Stimulated activated CD8-positive, alpha-beta memory T cell treated with anti-CD3 and anti-CD28 coated beads, Interleukin-7, amount 100 ng/mL, for 1 hour (primary cell): ENCODE measurements at places on chromosomes 5 and 9.
A peak's percentile ranks its signal among the peaks of the same experiment; 100 is the strongest.

GRCh38 chr5:95956021-95956899 lies 5.4 kb downstream of the ELL2 start:
- no peak for DNase-seq

DNA sequence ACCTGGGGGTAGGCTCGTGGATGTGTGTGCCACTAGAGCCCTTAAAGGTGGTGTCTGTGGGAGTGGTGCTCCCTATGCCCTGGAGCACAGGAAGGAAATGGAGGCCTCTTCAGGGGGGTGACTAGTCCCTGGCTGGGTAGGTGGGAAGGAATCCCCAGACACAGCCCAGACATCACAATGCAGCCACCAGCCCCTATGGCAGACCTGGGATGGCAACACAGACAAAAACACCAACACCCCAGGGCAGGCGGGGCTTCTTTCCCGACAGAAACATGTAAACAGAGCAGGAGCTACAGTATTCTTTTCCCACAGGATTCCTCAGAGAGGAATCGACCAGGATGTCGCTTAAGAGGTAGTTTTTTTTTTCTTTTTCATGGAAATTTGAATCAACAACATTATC lies 10.4 kb upstream of the NR5A1 start:
- no peak for DNase-seq

GRCh38 chr9:115226152-115226551 lies 108.2 kb upstream of the TNC start:
- DNase-seq = no peak

DNA sequence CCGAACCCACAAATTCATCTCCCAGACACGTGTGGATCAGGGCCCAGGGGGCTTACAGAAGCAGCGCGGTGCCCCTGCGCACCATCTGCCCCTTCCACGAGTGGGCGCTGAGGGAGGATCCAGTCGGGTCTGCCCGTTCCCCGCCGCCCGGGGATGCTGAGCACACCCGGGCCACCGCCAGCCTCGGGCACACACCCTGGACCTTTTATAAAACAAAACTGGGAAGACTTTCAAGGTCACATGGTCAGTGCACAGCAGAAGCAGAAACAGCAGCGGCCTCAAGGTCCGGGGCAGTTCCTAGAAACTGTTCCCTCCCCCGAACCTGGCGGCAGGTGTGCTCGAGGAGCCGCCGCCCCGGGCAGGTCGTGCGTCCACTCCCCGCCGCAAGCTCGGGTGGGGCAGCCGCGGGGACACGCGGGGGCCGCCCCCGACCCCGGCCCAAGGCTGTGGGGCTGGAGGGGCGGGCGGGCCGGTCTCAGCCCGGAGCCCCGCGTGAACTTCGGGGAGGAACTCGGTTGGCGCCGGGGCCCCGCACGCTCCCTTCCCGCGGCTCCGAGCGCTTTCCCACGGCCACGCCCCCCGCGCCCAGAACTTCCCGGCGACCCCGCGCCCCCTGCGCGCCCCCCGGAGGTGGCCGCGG lies 633 bp upstream of the PPP1R26 start:
- DNase-seq = no peak

- no peak for DNase-seq
Measured at GRCh38 chr5:173294673-173295320, 33.4 kb downstream of the STC2 start.

- DNase-seq = no peak
Measured at GRCh38 chr5:83645936-83646335, 74.7 kb downstream of the HAPLN1 start.

GRCh38 chr5:154097031-154097430 lies 58.3 kb downstream of the MFAP3 start:
- DNase-seq = no peak

DNA sequence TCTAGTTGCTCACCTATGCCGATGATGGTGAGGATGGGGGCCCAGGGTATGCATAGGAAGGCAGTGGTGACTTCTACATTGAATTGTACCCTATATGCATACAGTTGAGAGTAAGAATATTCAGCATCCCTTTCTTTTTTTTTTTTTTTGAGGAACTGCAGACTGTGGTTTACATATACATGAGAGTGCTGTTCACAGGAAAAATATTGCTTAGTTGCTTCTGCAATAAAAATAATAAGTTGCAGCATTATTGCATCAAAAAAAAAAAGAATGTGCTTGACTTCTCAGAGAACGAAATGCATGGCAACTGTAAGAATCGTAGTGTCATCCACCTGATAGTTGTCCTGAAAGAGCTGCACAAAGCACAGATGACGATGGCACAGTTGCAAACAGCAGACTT lies 52.8 kb downstream of the PTCD2 start:
- DNase-seq = no peak

- DNase-seq = no peak
Measured at GRCh38 chr5:74275171-74275992, 365.1 kb downstream of the ENC1 start.

- no peak for DNase-seq
Measured at GRCh38 chr9:137113385-137114159, 961 bp downstream of the DPP7 start.

GRCh38 chr5:158731014-158731413 lies 368.7 kb downstream of the EBF1 start:
- DNase-seq = no peak

DNA sequence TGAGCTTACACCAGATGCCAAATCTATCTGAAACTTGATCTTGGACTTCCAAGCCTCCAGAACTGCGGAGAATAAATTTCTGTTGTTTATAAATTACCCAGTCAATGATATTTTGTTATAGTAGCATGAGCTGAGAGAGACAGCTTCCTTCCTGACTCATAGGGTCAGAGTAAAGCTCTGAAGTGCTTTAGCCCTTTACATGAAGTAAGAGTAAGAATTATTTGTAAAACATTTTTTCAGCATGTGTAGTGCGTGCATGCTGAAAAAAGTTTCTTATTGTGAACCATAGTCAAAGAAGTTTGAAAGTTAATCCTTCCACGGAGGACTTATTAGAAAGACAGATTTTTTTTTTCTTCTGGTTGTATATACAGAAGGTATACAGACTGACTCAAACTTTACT lies 172.4 kb downstream of the DMRT2 start:
- no peak for DNase-seq

DNA sequence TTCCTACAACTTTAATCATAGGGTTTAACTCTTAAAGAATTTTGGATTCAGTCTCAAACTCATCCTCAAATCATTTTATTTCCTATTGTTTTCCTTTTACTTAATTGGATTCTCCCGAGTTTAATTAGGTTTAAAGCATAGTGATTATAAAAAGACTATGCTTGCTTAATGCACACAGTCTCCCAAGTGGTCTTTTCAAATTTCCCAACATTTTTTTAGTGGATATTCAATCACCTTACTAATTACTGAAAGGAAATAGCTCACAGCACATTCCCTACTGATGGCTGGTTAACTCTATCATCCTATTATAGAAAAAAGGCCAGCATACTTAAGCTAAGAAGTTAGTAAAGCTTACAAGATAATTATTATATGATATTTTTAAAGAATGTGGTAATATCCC lies 170.6 kb downstream of the PRDM9 start:
- no peak for DNase-seq

- DNase-seq = no peak
Measured at GRCh38 chr5:39891376-39891775, 466.6 kb upstream of the DAB2 start.

GRCh38 chr9:91220491-91221135 lies 141.1 kb downstream of the AUH start:
- DNase-seq = no peak

DNA sequence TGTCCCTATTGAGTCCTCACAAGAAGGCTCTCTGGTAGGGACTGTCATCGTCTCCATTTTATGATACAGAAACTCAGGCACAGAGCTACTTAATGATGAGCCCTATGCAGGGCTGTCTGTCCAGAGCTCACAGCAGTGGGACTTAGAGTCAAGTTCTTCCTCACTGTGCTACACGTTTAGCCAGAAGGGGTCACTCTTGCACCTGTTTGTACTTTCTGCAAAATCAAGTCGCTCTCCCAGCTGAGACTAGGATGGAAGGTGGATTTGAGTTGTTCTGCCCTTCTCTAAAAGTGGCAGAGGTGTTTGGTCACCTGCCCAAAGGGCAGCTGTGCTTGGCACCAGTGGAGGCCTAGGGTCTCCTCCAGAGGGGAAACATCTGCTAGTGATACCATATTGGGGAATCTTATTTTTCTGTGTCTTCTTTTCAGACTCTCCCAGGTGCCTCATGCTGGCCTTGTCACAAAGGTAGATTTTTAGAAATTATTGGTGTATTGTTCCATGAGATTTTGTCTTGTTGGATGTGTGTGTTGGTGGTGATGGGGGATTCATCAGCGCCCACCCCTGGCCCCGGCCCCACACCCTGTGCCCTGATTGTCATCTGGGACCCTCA lies 104.2 kb downstream of the PPARGC1B start:
- DNase-seq = peak; percentile 5

- DNase-seq = peak; percentile 57
Measured at GRCh38 chr5:442335-443238, at the start of gene EXOC3. EXOC3 (plus strand) TSS chr5:443176; CDS start chr5:446206, 3,030 bp downstream.

GRCh38 chr9:137423514-137424291 lies 510 bp downstream of the NOXA1 start:
- no peak for DNase-seq

DNA sequence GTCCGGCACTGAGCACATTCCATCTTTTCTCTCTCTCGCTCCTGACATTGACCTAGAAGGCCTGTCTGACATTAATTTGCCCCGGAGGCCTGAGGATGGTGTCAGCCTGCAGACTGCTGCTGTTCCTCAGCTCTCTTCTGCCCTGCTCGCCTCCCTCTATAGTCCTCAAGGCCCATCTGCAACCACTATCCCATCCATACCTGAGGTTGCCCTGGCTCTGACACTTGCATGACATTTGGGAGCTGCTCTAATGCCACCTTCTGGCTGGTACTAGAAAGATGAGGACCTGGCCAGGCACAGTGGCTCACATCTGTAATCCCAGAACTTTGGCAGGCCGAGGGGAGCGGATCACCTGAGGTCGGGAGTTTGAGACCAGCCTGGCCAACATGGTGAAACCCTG lies 38.6 kb upstream of the GGTA1 start:
- no peak for DNase-seq

- DNase-seq = no peak
Measured at GRCh38 chr9:29548436-29548835, 1975.2 kb upstream of the C9orf72 start.

GRCh38 chr5:146745931-146746577 lies 132.5 kb downstream of the PPP2R2B start:
- no peak for DNase-seq
